ENCODE measurements at places on chromosomes 3 and 15.

GRCh38 chr15:27254055-27254454, 283.1 kb downstream of the GABRG3 start:
- DNase-seq, result no peak

DNA sequence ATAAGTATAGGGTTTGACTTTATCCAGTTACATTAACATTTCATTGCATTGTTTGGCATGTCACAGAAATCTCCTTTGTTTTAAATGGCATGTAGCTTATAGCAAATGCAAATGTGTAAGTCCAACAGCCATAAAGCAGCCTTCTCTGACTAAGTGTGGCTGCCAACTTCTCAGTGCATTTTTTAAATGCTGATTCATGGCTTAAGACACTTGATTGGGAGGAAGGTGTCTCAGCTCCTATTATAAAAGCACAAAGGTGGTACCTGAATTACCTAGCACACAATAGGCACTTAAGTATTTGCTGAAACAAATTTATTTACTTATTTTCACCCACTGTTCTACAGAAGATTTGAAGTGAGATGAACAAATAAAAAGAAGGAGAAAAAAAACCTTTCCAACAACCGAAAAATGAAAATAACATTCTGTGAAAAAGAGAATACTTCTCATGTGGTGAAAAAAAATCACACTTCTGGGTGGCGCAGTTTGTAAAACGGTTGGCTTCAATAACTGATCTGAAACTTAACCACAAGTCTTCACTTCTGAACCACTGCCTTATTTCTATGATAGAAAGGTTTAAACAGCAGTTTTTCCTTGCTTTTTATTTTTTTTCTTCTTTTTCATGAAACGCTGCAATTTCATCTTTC, 105.5 kb upstream of the ICE2 start:
- DNase-seq, result no peak

DNA sequence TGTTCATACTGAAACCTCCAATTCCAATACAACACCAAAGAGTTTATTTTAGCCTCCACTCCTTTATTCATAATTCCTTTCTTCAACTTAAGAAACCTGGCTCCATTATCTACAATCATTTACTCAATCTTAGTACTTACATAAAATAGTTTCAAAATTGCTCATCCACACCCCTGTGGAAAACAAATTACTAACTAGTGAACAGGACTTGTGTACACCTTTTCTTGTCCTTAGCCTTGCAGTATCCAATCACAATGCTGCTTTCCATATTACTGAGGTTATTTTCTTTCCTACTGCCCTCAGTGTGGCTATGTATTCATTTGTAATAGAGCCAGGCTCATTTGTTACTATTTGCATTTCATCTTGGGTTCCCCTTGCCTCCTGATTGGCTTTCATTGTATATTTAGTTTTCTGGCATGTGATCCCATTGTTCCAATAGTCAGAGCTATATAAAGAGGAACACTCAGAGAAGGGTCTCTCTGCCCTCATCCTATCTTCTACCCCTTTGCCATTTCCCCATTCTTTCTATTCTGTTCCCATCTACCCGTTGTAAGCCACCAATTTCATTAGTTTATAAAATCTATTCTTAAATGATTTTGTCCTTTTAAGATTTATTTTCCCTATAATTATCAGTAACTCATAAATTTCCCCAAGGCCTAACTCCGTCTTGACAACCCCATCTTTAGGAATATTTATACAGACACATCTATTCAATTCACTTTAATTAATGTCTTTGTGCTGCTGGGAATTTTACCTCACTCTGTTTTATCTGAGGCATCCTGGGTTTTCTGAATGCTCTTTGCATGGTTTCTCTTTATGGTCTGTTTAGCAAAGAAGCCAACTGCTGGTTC, 67.9 kb upstream of the RBP1 start:
- DNase-seq, result no peak

GRCh38 chr15:99454941-99455788, 110.6 kb upstream of the MEF2A start:
- DNase-seq, result no peak

DNA sequence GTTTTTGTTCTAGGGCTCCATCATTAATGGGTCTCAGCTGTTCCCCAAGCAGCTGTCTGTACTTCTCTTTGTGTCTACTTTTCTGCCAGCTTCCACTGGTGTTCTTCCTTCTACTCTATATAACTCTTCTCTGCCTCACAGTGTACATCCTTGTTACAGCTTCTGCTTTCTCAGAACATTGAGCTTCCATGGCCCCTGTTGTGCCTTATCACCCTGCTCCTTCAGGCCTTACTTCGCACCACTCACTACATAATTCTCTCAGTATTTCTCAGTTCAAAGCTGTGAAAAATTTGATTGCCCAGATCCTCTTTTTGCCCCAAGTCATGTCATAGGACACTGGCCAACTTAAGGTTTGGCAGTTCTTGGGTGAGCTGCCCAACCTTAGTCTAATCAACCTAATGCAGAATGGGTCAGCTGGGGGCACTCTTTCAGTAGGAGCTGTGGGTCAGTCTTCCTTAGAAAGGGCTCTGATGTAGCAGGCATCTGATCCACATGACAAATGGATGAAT, 28.9 kb downstream of the CSTA start:
- no peak for DNase-seq

- no peak for DNase-seq
Measured at GRCh38 chr3:16551342-16551976, 38.0 kb upstream of the RFTN1 start.

GRCh38 chr15:22887157-22887951, 48.9 kb downstream of the NIPA2 start:
- no peak for DNase-seq

DNA sequence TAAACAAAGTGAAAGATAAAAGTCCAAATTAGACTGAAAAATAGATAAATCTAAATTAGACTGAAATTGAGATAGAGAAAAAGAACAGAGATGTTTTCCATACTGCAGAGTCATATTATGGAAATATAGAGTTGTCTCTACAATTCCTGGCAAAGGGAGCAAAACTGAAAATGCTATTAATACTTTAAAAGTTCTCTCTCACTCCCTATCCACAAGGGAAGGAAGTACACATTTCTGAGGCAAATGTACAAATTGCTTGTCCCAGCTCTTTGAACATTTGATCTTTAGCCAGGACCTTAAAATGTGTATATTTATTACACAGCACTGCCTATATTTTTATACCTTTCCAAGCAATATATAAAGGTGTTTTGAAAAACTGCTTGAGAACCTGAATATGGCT, 225.1 kb upstream of the SEMA6D start:
- no peak for DNase-seq

- peak; percentile 87 for DNase-seq
Measured at GRCh38 chr3:192851821-192852372, 65.8 kb downstream of the MB21D2 start.

DNA sequence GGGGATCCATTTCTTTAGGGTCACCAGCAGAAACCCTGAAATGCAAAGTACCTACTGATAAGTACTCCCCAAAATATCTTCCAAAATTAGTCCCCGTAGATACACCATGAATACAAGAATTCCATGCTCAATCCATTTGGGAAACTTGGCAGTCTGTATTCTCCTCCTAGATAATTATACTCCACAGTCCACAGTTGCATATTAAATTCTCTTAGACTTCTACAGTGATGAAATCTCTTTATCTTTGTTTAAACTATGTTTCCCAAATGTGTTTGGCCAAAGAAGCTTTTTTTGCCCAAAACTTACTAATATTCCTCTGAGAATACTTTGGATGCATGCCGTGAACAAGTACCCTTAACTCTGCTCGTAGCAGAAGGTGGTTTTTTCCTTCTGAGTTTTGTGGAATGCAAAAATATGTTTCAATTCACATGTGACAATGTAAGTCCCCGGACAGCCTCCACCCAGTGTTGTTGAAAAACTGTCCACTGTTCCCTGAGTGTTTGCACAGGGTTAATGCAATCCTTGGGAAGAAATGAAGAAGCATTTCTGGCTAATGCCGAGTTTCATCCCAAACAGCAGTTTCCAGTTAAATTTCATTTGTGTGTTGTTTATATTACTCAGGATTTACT, 126.7 kb downstream of the ARNT2 start:
- DNase-seq, result no peak

GRCh38 chr15:87047203-87047965, 967.7 kb downstream of the AGBL1 start:
- no peak for DNase-seq

DNA sequence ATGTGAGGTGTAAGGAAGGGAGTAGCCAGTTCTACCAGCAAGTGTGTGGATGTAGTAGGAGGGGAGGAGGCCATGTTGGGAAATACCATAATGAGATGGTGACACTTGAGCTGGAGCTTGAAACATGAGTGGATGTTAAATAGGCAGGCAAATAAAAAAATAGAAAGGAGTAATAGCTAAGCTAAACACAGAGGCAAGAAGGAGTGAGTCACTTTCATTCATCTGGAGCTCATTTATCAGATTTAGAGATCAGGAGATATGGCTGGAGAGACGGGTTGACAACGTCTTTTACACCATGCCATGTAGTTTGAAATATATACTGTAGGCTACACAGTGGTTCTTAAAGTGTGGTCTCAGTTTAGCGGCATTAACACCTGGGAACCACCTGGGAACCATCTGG, 390.5 kb downstream of the DIPK2A start:
- DNase-seq, result no peak

- no peak for DNase-seq
Measured at GRCh38 chr15:68209272-68209671, 4.1 kb upstream of the CALML4 start.

DNA sequence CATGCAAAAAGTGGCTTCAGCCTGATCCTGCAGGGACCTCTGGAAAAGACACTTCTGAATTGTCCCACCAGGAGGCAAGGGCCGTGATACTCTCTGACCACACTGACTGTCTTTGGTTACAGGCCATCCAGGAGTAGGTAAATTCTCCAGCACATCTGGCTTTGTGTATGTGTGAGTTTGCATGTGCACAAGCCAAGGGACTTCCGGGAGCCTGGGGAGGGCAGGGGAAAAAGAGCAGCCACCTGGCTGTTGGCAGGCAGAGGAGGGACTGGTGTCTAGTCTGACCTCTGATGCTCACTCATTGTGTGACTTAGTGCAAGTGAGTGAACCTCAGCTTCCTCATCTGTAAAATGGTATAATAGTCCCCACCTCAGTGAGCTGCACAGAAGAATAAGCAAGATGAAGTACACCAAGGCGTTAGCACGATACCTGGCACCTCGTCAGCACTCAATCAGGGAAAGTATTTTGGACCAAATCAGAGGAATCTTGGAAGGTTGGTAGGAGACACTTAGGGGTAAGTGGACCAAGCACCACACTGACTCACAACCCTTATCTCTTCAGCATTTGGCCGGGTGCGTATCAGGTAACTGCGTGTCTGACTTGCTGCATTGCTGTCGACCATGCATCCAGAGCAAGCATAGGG, 19.1 kb downstream of the KLHL6 start:
- DNase-seq, result no peak

- no peak for DNase-seq
Measured at GRCh38 chr3:63349583-63350573, 71.8 kb downstream of the SYNPR start.

- no peak for DNase-seq
Measured at GRCh38 chr3:16331319-16331883, 66.4 kb downstream of the OXNAD1 start.

DNA sequence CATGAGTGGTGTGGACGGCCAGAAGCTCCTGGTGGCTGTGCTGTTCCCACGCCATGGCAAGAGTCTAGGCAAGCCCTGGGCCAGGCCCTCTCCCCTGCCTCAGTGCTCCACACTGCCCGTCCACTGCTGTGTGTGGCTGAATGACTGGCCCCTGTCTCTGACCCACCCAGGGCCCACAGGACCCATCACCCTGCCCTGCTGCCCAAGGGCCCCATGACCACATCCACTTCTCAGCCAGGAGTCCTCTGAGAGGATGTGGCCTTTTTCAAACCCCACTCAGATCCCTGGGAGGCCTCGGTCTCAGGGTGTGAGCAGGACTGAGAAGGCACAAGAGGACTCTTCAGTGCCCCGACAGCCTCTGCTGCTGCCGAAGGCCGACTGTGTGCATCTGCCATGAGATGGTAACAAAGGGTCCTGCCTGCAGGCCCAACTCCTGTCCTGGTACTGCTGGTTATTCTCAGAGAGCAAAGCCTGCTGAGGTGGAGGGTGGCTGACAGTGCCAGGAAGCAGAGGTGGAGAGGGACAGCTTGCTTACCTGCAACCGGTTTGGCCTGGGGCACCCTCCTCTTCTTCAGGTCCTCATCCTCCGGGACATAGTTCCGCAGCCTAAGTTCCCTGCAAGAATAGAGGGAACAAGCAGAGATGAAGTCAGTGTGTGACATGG, 47.5 kb downstream of the PTH1R start:
- no peak for DNase-seq

- DNase-seq, result no peak
Measured at GRCh38 chr15:63848879-63849551, 15.3 kb upstream of the HERC1 start.

DNA sequence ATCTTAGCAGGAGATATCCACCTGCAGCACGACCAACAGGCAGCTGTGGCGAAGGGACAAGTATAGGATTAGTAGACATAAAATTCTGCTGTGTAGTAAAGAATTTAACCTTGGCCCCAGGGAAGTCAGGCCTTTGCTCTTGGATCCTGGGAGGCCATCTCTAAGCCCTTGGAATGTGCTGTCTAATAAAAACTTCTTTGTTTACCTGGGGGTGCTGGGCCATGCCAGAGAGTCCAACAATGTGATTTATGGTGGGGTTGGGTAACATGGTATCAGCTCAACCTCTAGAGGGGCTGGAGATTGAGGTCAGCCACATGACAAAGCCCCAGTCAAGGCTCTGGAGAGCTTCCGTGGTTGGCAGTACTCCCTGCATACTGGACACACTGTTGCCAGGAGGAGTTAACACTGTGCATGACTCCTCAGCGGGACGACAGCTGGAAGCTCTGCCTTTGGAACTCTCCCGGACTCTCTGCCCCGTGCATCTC, 52.4 kb downstream of the HEG1 start:
- DNase-seq, result no peak

DNA sequence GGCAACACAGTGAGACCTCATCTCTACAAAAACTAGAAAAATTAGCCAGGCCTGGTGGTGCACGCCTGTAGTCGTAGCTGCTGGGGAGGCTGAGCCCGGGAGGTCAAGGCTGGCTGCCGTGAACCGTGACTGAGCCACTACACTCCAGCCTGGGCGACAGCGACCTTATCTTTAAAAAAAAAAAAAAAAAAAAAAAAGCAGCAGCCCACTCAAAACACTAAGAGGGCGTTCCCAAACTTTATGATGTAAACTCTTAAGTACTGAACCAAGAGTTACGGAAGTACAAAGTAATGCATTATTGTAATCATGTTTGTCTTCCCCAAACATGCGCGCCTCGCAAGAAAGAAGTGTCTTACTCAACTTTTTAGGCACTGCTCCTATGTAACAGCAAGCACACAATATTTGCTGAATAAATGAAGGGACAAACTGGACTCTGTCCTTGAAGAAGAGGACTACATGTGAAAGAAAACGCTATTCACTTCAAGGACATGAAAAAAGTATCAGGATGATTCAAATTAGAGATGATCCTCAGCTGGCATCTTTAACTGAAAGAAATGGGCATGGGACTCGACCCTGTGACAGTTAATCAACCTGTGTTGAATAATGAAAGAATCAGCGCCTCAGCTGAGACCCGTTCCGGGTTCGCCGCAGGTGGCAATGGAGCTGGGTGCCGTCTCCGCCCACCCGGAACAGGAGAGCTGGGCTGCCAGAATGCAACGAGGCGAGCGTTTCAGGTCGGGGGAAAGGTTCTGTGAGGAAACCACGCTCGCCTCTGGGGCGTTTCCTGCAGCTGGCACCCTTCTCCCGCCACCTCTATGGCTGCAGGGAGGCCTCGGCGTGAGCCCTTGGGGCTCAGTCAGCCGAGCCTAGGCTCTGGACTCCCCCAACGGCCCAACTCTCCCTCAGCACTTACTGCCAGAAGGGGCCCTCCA, 718 bp downstream of the SPG11 start:
- DNase-seq, result peak; percentile 52

Data from NCI-H774 (cell line).